ENCODE measurements at places on chromosomes 7 and 10.

- DNase-seq, result no peak
Observed at GRCh38 chr10:113216102-113216501, 266.1 kb downstream of the TCF7L2 start.

- DNase-seq, result no peak
Observed at GRCh38 chr7:148791546-148791945, 92.5 kb downstream of the EZH2 start.

DNA sequence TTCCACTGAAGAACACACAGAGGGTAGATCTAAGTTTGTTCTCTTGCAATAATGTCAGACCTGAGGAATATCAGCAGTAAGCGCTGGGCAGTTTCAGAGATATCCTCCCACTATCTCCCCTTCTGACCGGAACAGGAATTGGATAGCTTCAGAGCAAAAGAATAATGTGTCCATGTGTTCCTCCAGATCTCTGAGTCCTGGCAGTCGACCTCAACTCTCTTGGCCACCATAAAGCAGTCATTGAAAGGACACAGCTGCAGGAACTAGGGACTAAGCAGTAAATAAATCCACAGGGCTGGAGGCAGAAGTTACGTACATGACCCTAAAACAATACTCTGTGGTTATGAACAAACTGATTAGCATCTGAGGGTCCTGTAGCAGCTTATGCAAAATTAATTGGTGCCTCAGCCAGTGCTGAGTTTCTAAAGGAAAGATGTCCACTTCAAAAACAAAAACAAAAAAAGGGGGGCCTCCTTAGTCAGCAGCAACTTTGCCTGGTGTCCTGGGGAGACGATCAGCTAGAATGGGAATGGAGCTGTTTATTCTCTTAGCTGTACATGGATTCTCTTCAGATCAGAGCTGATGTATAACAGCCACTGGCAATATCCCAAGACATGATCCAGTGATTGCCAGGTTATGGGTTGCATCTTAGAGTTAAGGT is 6.4 kb upstream of the PRTFDC1 start:
- DNase-seq, result no peak

- DNase-seq, result no peak
Observed at GRCh38 chr10:121631365-121632029, 33.3 kb upstream of the FGFR2 start.

GRCh38 chr7:129282865-129283264 is 58.0 kb downstream of the AHCYL2 start:
- no peak for DNase-seq

- no peak for DNase-seq
Observed at GRCh38 chr7:131281266-131282048, 46.2 kb upstream of the MKLN1 start.

DNA sequence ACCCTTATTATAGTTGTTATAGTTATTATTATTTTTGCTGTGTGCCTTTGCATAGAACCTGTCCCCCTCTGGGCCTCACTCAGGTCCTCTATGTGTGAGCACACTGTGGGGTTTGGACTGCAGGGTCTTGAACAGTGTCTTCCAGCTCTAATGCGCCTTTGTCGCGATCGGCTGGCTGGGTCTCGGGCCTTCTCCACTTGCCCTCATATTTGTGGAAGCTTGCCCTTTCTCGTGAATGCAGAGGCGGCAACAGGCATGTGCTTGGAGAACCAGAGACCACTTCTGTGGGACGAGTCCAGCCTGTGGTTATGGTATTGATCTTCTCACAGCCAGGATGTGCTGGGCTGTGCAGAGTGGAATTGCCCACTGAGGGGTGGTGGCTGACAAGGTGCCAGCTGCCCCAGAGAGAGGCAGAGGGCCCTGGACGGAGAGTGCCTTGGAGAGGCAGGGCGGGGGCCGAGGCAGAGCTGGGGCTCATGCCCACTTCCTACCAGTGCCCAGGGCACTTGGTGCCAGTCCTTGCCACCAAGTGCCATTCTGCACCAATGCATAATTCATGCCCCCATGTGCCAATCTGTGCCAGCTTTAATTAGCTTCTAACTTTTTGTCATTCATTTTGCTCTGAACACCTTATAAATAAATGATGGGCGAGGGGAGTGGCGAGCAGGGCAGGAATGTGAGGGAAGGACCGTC is 6.8 kb upstream of the CDH23 start:
- no peak for DNase-seq

DNA sequence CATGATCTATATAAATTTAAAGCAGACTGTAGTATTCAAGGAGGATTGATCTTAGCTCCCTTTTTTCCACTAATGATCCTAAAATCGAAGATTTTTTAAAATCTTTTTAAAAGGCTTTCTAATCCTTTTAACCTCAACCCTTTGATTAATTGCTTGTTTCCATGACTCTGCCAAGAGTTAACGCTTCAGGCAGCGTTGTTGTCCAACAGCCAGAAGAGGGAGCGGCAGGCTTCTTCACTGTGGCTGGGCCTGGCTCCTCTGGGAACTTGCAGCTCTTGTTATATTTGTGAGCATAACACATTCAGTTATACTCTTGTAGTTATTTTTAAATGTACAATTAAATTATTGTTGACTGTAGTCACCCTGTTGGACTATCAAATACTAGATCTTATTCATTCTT is 26.3 kb downstream of the CRCP start:
- no peak for DNase-seq

GRCh38 chr7:1431634-1432380 is 27.5 kb downstream of the MICALL2 start:
- no peak for DNase-seq

DNA sequence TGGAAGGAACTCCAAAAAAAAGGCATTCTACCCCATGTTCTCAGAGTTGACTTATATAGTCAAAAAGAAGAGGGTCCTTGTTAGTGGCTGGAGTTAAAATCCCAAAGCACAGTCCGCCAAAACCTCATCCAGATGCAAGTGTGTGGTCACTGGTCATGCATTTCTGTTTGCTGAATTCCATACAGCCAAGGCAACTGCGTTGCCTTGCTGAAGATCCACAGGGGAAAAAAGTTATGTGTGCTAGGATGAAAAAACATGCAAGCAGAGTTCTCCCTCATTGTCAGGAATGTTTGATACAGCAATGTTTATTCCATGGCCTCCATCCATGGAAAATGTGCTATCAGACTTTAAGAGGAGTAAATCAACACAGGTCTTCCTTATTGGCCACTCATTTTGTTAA is 213.1 kb downstream of the CREB5 start:
- DNase-seq, result no peak

GRCh38 chr7:157977717-157978496 is 609.7 kb downstream of the PTPRN2 start:
- DNase-seq, result no peak

All from GDM1 (cell line).